ENCODE measurements at places on chromosomes 2 and 18.

DNA sequence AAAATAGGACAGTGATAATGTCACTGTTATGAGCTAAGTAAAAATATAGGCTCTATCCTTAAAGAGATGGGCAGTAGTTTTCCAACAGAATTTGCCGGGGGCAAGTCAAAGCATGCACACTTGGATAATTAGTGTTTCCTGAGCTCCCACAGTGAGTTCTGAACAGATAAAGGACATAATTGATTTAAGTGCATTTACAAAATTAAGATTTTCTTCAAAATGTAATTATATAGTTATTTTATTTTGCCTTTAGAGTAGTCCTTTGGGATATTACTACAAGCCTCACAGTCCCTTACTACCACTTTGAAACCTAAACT is 107.6 kb downstream of the RAPGEF4 start:
- DNase-seq = no peak

DNA sequence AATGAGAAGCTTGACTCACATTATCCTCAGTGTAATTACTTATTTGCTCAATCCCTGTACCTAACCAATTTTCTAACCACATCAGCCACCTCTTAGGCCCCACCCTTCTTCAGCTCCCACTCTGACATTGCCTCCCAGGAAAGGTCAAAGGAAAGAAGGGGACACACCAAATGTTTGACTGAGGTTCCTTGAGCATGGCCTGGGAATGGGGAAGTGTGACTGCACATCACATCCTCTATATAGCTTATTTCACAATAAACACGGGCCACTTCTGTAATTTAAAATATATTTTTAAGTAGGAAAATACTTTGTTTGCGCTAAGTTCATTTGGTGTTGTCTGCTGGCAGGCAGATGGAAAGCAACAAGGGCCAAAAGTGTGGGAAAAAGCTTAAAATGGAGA is 3.0 kb upstream of the FIGLA start:
- no peak for DNase-seq

DNA sequence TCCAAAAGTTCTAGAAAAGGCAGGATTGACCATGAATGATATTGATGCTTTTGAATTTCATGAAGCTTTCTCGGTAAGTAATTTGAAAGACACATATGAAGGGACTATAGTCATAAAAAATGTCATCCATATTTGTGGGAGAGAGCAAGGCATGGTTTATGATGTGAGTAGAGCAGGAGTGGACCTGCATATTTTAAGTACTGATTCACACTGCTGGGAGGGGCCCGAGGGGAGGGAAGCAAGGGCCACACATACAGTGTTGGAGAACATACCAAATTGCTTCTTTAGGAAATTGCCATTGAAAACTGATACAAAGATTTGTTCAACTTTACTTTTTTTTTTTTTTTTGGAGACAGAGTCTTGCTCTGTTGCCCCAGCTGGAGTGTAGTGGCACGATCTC is 39.4 kb downstream of the HADHB start:
- DNase-seq = no peak

DNA sequence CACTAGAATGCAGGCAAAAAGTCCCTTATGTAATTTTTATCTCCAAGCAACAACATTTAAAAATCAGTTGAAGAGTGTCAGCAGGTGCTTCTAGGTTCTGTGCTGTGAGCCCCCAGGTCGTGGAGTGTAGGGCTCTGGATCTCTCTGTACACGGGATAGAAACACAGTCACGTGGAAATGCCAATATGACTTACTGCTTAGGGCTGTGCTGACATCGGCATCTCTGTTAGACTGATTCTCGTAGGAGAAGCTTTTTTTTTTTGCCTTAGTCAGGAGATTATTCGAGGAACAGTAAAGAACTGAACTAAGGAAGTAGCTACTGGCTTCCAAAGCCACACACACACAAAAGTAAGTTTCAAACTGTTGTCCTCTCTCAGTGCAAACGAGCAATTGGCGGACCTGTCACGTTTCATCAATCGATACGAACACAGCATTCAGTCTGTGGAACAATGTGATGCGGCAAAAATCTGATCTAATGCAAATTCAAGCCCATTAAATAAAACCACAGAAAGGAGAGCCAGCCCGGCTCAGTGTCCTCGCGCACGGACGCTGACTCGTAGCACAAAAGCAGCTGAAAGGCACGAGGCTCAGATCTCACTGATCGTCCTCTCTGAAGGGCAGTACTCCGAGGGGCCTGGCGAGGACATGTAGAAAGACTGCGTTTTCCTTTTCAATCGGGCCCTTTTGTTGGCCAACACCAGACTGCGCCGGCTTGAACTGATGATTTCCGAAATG is 41.5 kb downstream of the PRELID3A start:
- no peak for DNase-seq

- no peak for DNase-seq
Observed at GRCh38 chr2:101617796-101618195, 79.7 kb upstream of the MAP4K4 start.
